HuH-7 (cell line): ENCODE measurements at places on chromosomes 6 and 20.
A peak's percentile ranks its signal among the peaks of the same experiment; 100 is the strongest.

DNA sequence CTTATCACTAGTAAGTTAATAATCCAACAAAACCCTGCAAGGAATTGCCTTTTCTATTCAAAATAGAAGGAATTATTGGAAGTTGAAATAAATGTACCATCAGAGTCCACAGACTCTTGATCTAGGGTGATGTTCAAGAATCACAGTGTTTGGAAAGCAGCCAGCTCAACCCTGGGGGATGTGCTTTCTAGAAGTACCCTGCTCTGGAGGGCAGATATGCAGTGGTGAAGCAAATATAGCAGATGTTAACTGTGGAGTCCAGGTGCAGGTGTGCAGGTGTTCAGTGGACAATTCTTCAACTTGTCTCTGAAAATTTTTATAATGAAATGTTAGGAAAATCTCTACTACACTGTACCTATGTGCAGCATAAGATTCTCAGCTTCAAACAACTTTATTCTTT, 9.1 kb upstream of the INSM1 start:
- no peak for DNase-seq

DNA sequence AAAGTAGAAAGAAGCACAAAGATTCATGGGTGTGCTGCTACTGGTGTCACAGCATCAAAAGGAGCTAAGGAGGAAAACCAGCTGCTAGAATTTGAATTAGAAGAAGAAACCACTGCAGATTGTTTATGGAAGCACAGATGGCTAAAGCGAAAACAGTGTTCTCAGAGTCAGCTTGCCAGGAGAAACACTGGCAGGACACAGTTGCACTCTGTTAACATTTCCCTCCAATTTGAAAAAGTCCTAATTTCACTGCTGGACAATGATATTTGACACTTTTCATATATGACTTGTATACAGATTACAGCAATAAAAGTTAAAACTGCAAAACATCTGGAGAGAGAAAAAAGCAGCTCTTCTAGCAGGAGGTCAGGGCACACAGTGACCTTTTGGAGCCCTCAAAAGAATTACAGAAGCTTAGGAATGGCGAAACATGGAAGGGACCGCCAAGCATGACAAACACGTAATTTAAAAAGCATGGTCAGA, 314.5 kb downstream of the COL12A1 start:
- DNase-seq, result no peak

GRCh38 chr20:16553101-16553500, 20.1 kb downstream of the KIF16B start:
- no peak for DNase-seq

DNA sequence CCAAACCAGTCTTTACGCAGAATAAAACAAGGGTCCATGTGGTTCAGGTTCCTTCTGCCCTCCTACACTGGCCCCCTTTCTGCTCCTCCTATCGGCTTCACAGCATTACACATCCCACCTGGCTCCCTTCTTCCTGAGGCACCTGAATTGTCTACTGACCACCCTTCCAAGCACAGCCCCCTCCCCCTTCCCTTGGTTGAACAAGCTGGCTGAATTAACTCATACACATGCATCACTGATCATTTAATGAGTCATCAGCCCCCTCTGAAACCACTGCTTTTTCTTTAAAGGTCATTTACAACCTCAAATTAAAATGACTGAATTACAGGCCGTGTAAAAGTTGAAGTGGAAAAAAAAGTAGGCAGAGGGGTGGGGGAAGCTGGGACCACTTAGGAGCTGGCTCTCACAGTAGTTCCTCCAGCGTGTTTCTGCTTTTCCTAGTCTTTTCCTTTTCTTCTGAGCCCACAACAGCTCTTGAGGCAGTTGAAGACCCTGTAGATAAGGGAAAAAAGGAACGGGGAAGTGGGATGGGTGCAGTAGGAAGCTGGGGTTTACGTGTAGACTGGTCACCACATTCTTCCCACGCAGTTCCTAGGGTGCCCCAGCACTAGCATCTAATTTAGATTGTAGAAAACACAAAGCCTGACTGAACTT, 67.6 kb downstream of the FYN start:
- DNase-seq, result no peak

DNA sequence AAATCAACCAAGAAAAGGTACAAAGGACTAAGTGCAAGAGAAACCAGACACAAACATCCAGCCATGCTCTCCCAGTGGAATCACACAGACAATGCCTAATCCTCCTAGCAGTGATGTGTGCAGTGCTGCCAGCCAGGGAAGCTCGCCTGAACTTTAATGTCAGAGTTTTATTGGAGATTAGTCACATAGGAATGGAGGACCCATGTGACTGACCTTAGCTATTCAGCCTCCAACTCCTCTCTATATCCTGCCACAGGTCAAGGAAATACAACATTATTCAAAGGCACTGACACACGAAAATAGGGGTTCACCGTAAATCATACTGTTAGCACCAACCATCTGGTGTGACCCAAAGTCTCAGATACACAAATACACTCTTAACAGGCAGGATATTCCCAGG, 684.6 kb downstream of the DOK5 start:
- DNase-seq, result no peak

- no peak for DNase-seq
Measured at GRCh38 chr20:55216525-55217242, 741.3 kb downstream of the DOK5 start.

DNA sequence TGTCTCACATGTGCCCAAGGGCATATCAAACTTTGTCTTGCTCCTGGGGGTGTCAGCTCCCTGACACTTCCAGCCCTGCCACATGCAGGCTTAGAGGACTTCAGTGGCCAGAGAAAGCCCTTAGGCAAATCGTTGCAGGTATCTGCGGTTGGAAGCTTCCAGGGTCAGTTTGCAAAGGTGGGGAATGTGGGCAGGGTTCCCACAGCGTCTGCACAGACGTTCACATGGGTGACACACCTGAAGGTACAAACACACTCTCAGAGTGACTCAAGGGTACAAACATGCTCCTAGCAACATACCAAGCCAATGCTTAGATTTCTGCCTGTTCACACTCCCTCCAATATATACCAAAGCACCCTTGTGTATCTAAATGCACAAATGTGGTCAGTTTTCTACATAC, 30.0 kb downstream of the VSTM2L start:
- DNase-seq, result no peak

DNA sequence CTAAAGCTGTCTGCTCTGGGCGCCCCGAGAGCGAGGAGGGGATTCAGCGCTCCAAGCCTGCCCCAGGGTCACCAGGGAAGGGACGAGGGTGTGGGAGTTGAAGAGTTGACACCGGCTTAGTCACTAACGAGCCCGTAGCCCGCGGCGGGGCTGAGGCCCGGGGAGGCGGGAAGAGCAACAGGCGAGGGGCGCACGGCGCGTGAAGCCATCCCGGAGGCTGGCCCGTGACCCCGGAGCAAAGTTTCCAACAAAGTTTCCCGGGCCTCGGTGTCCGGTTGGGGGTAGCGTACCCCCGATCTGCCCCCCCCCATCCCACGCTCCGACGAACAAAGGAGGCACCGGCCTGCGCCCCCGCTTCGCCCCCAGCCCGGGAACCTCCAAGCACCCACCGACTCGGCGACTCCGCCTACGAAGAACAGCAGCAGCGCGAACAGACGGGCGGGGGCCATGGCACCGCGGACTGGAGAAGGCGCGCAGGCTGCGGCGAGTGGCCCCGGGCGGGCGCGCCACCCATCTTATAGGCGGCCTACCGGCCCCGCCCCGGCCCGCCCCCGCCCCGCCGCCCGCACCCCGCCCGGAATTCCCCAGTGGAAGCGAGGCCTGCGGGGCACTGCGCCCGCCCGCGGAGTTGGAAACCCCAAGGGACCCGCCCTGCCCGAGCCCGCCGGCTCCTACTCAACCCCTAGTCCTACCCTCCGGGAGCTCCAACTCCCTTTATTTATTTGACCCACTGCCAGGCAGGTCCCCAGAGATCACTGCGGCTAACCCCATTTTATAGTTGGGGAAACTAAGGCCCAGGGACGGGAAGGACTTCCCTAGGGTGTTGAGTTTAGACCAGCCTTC, at the start of gene SDC4:
SDC4 (minus strand) TSS at position 489 of the 843 bp plus-strand sequence; CDS start at position 449, 40 bp downstream.
- peak; percentile 79 for DNase-seq

DNA sequence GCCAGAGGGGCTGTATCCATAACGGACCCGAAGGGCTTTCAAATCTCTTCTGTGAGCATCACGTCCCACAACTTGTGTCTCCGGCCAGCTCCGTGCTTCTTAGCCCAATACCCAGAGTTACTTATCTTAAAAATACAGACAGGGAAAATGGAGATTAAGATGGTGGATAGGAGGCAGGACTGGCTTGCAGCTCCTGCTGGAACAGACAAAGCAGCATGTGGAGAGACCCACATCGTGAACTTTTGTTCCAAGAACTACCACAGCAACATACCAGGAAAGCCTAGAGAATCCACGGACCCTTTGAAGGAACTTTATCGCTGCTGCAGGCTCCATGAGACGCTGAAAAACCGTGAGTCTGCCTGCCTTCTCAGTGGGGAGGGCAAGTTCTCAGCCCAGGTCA, 113.7 kb downstream of the RNASET2 start:
- DNase-seq, result no peak

DNA sequence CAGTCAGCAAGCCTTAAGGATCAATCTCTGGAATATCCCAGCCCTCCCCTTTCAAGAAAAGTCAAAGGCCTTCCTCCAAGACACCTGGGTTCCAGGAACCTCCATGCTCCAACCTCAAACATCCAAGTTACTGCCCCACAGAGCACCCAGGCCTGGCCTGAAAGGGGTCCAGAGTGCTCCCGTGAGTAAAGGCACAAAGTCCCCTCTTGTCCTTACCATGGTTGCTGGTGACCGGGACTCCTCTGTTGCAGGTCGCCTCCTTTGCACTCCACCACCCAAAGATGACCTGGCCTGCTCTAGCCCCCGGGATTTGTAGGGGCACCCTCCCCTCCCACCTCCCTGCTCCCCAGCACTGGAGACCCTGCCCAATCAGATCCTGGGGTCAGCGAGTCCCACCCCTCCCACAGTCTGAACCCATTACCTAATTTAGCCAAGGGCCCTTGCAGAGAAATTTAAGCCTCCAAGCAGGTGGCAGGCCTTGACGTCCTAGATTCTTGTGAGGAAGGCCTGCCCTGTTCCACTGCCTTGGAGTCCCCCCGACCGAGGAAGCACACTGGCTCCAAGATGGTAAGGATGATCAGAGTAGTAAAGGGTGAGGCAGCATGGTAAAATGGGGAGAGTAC, at the start of gene TNNC2:
TNNC2 (minus strand) TSS at position 283 of the 623 bp plus-strand sequence; CDS start at position 219, 64 bp downstream.
- no peak for DNase-seq

DNA sequence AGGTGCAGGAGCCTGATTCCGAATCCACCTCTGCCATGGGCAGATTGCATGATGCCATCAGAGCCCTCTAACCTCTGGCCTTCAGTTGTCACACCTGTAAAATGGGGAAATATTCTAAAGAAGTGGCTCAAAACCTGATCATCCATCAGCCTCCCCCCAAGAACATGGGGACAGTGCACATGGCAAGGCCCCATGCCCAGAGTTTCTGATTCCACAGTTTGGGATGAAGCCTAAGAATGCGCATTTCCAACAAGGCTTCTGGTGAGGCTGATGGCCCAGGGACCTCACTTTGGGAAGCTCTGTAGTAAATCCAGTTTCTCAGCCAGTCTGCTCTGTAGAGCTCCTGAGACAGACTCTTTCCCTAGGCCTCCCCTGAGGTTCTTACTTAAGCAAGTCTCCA, 119.9 kb upstream of the CD93 start:
- no peak for DNase-seq

DNA sequence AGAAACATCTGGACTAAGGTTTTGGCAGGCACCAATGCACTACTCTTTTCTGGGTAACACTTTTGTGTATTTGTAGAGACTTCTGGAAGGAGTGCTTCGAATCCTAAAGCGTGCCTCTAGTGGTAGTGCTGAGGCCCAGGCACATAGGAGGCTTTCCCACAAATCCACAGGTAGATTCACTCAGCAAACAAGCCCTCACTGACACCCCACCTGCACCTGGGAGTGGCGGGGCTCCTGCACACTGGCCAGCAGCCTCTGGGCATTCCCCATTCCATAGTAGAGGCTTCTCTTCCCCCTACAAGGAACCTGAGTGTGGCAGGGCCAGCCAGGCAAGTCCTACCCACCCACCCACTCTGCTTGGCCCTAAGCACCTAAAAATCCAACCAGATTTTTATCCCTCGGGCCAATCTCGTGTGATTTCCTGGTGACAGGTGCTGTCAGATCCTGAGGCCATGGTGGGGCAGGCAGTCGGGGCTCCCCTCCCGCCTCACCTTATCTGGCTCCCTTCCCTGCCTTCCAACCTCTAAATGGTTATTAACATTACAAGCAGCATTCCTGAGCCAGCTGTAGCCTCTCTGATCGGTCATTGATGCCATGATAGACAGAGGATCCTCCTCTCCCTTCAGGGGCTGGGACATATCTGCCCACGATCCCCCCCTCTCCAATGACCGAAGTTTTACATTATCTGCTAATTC, 82.4 kb downstream of the SLC2A10 start:
- DNase-seq, result no peak

- DNase-seq, result no peak
Measured at GRCh38 chr6:95917034-95917433, 98.7 kb upstream of the FUT9 start.

- no peak for DNase-seq
Measured at GRCh38 chr6:43929511-43929910, 159.5 kb downstream of the VEGFA start.

- DNase-seq, result no peak
Measured at GRCh38 chr20:56628015-56628872, 862 bp upstream of the TFAP2C start.

GRCh38 chr6:80690551-80691131, 584.2 kb downstream of the BCKDHB start:
- DNase-seq, result no peak

- no peak for DNase-seq
Measured at GRCh38 chr6:128964233-128964755, 81.4 kb downstream of the LAMA2 start.

DNA sequence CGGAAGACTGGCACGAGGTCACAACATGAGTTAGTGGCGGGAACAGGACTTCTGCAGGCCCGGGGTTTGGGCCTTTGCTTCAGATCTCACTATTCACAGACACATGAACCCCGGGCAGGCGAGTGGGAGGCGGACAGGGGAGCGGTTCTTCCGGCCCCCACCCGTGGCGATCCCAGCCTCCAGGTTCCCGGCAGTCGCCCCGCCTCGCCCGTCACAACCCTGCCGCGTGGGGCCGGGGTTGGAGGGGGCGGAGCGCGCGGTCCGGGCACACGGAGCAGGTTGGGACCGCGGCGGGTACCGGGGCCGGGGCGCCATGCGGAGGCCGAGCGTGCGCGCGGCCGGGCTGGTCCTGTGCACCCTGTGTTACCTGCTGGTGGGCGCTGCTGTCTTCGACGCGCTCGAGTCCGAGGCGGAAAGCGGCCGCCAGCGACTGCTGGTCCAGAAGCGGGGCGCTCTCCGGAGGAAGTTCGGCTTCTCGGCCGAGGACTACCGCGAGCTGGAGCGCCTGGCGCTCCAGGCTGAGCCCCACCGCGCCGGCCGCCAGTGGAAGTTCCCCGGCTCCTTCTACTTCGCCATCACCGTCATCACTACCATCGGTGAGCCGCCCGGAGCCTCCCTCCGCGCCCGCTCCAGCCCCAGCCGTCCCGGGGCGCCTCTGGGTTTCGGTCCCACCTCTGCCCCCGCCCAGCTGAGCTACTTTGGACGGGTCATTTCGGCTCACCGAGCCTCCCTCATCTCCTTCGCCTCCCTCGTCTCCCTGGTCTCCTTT, at the start of gene KCNK15:
KCNK15 (plus strand) TSS at position 268 of the 769 bp plus-strand sequence; CDS start at position 314, 46 bp downstream.
- no peak for DNase-seq

DNA sequence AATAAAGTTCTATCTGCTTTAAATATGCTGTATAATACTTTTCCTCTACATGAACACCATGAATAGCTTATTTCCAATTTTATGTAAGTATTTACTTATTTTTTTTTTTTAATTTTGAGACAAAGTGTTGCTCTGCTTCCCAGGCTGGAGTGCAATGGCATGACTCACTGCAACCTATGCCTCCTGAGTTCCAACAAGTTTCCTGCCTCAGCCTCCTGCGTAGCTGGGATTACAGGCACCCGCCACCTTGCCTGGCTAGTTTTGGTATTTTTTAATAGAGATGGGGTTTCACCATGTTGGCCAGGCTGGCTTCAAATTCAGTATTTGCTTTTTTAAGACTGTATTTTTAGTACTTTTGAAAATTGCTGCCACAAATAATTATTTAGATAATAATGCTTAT, 1365.9 kb downstream of the GRIK2 start:
- no peak for DNase-seq
